ENCODE measurements at places on chromosomes 3 and 15.

DNA sequence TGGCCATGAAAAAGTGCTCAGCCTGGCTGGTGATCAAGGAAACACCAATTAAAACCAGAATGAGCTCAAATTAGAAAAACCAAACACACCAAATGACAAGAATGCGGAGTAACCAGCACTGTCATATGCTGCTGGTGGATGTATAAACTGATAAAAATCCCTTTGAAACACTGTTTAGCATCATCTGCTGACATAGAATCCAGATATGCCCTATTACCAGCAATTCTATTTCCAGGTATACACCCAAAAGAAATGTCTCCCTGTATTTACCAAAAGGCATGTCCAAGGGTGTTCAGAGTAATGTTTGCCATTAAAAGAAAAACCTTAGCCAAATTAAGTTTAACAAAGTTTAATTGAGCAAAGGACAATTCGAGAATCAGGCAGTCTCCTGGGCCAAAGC is 138.6 kb downstream of the FMN1 start:
- no peak for DNase-seq

GRCh38 chr3:178340506-178340905 is 195.7 kb upstream of the KCNMB2 start:
- no peak for DNase-seq

- peak; percentile 38 for DNase-seq
These were observed 20.5 kb downstream of the WDR73 start for GRCh38 chr15:84633311-84634227.

GRCh38 chr3:55297706-55298105 is 189.4 kb downstream of the WNT5A start:
- no peak for DNase-seq

GRCh38 chr3:45065373-45065720 is 39.2 kb downstream of the CLEC3B start:
- no peak for DNase-seq

- DNase-seq: peak; percentile 11
These were observed at the start of gene PEX5L for GRCh38 chr3:180036671-180037455. PEX5L (minus strand) TSS chr3:180036937; CDS start chr3:180036599, 338 bp downstream.

DNA sequence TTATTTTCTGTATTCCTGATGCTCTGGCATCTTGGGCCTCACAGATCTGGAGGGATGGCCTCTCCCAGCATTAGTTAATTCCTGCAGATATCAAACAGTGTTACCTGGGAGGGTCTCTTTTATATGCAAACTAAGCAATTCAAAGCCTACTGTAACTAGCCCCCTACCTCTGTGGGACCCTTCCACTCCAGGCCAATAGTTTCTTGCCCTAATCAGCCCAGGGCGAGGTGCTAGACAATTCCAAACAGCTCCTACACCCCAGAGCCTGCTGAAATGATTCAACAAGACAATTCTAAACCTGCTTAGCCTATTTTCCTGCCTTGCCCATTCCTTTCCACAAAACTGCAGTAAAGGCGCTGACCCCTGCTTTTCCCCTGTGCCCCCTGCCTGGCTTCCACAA is 106.6 kb upstream of the IGSF10 start:
- no peak for DNase-seq

DNA sequence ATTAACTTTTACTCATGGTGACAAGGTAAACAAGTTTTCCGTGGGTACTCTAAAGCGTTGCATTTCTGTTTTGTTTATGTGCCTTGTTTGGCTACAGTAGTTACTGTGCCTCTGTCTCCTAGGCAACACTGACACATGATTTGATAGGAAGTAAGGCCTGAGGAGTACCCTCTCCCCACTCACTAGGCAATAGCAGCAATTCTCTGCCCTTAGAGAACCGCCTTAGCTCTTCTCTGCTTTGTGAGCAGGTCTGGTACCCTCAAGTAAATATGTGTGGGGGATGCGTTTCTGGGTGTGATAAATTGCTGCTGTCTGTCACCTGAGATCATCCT is at the start of gene IL5RA:
Gene IL5RA, minus strand, starts transcription at position 76 of the 332 bp plus-strand sequence. CDS start 5,390 bp downstream, outside the sequence.
- no peak for DNase-seq

GRCh38 chr3:42032693-42033349 is 58.3 kb upstream of the TRAK1 start:
- peak; percentile 47 for DNase-seq

DNA sequence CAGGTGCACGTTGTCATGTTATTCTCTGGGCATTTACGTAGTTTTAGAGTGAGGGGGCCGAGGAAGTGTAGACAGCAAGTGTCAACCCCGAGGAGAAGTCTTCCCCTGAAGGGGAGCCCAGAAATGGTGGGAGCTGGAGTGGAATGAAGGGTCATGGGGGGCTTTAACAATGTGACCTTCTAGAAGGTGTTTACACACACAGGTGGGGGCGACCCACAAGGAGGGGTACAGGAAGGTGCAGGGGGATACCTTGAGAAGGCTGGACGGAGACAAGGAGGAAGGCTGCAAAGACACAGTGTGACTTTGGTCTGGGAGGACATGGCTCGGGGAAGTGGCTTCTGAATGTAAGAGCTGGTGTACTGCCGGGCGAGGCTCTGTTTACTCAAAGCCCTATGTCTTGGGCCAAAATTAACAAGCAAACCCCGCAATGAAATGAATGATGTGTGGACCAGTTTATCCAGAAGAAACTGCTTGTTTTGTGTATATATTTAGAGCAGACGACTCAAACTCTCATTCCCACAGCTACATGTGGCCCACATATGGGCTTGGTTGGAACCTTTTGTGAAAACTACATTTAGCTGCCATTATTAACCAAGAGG is 18.7 kb downstream of the TRPM1 start:
- no peak for DNase-seq

- DNase-seq: no peak
These were observed 26.2 kb downstream of the PIK3CA start for GRCh38 chr3:179174316-179174715.

DNA sequence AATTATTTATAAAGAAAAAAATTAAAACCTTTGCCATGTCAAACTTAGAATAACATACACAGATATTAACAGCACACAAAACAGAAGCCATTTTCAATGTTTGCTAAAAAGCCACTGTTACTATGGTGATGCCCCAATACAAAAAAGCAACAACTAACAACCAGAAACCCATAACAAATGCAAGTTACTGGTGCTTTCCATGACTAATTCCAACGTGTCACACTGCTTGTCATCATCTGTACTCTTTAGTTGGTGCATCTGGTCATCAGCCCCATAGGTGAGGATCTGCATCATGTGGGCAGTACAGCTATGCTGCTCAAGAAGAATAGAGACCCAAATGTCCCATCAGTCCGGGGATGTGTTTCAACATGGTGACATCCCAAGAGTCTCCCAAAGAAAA is 52.8 kb downstream of the ATP8B4 start:
- peak; percentile 53 for DNase-seq

GRCh38 chr3:108222853-108223565 is 785 bp upstream of the IFT57 start:
- DNase-seq: peak; percentile 26

DNA sequence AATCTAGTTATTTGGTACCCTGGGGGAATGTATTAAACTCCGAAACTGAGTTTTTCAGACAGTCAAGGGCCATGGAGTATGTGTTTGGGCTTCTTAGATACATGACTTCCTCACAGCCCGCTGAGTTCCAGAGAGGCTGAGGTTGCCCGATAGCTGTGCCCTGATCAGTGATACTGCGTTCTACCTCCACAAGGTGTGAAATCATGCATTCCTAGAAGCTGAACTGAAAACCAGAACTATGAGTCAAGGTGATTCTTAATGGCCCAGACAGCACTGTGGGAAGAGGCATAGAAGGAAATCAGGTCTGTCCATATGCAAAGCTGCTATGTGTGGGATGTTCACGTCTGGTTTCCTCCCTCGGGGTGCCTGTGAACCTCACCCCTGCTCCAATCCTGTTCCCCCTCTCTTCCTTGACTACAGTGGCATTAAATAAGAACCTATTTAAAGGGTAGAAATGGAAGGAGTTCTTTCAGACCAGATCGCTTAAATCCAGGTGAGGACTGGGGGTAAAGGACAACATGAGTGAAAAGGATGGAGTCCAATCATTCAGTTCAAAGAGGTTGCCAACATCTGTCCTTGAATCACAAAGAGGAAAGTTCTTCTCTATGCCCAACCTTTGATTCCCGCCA is 74.3 kb downstream of the MYO1E start:
- peak; percentile 48 for DNase-seq

GRCh38 chr15:52558196-52558595 is 10.6 kb downstream of the ARPP19 start:
- peak; percentile 62 for DNase-seq

DNA sequence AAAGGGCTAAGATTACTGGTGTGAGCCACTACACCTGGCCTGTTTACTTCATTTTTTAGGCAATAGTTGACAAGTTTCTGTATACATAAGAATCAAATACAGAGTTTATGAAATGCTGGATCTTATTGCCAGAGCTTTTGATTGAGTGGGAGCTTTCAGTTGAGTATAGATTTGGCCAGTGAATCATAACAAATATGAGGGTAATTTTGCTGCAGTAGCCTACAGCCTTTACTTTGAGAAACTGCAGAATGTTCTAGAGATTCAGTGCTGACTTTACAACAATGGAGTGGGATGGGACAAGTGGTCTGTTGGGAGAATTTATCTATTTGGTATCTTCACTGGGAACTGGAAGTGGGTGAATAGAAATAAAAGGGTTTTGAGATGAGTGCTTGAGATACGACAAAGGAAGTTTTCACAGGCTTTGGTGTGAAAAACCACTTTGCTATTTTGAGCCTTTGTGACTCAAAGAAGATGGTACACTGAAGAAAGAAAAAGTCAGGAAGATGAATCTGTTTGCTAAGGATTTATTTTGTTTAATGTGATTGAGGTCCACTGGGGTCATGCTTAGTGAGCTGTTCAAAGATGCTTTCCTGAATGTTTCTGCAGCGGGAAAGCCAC is 227.8 kb downstream of the UBE2E2 start:
- DNase-seq: no peak

GRCh38 chr3:118799303-118799702 is 235.3 kb downstream of the IGSF11 start:
- no peak for DNase-seq

DNA sequence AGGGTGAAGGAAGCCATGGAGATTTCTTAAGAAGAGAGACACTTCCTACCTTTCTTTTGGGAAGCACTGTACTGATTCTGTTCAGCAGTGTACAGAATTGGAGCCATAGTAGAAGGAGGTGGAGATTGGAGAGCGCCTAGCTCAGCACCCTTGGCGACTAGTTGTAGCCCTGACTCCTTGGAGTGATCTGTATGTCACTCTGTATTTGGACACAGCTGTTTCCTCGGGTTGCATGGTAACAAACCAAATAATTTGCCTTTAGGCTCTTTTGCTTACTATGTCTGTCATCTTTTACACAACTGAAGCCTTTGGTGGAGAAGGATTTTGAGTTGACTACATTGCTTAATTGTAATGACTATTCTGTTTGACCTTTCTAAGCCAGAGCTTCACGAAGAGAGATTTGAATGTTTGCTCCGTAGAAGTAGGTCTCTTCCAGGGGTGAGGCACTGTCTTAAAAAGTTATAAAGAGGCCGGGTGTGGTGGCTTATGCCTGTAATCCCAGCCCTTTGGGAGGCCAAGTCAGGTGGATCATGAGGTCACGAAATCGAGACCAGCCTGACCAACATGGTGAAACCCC is 77.1 kb downstream of the AKAP13 start:
- DNase-seq: no peak

- no peak for DNase-seq
These were observed 2.7 kb downstream of the TYRO3 start for GRCh38 chr15:41561777-41562145.

DNA sequence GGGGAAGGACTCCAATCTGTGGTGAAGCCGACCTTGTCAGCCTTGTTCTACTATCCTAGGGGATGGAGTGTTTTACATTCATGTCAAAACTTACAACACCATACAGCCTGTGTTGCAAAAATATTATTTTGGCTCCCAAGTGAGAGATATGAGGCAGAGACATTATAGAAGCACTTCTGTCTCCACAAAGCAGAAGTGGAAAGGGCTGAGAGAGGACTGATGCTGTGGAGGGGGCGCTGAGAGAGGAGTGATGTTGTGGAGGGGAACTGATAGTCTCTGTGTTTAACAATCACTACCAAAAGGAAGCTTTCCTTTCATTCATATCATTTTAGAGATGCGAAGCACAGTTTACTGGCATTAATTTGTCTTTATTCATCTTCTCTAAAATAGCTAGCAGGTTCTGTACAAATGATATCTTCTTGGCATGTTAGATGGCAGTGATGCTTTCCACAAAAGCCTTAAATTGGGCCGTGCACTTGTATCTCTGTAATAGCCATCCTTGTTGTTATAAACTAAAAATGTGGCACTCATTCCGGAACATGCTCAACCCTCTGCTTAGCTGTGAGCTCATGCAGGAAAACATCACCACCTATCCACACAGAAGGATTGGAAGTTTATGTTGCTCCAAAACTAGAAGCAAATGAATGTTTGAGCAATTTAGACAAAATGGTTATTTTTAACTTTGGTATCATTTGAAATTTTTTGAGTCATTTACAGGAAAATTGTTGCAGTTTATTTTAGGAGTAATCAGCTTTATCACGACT is 134.6 kb upstream of the TP63 start:
- no peak for DNase-seq

- no peak for DNase-seq
These were observed 363.2 kb upstream of the NAALADL2 start for GRCh38 chr3:174495928-174496327.

Measured in inflammatory macrophage treated with lipopolysaccharide for 1 hour (primary cell).